ENCODE measurements at places on chromosomes 5 and 9. TPM values are rescaled to one million over a fixed set of nuclear protein-coding genes. Genes with fewer than 3 reads are reported as not detected.

DNA sequence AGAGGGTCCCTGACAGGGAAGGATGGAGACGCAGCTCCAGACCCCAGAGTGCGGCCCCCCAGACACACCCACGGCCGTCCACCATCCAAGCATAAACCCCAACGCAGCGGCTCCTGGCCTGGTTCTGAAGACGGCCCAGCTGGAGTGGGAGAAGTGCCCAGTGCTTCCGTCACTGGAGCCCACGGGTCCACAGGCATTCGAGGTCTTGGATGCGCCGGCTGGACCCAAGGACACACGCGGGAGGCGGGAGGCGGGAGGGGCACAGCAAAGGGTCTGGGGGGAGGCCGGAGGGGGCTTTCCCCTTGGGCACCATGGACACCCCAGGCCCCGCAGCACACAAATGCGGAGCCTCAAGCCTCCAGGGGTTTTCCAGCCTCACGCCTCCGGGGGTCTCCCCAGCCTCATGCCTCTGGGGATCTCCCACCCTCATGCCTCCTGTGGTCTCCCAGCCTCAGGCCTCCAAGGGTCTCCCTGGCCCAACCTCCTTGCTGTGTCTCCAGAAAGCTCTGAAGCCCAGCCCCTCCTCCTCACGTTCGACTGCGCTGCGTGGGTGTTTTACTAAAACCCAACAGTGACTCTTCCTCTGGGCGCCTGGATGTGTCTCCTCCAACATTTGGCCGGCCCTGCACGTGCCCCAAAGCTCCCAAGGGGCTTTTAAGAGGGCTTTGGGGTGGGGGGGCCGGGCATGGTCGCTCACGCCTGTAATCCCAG lies 15.2 kb downstream of the EXD3 start:
- DNase-seq = no peak

DNA sequence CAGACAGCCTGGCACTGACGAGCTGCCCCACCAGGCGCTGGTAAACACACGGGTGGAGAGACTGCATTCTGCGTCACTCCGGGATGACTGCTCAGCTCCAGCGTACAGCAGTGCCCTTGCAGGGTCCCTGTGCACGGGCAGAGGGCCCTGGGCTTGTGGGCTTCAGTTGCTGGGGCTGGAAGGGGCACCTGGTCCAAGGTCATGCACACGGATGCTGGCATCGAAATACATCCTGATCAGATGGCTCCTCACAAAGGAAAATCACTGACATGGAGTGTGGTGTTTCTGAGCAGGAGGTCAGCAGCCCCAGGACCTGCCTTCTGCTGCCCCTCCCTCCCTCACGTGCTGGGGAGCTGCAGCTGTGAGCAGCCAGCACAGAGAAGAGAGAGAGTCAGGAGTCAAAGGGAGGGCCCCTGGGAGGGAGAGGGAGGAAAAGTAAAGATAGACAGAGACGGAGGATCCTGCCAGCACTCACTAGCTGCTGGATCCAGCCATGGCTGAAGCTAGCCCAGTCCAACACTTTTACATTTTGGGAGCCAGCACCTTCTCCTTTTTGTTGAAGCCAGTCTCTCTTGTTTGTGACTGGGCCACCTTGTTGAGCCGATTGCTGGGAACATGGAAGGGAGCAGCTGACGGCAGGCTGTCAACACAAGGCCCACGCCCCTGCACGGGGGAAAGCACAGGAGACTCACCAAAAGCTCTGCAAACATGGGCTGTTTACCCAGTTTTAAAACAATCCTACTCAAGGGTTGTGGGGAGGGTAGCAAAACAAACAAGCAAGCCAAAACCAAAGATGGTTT lies 166.5 kb upstream of the PHYKPL start:
- peak; percentile 68 for DNase-seq

DNA sequence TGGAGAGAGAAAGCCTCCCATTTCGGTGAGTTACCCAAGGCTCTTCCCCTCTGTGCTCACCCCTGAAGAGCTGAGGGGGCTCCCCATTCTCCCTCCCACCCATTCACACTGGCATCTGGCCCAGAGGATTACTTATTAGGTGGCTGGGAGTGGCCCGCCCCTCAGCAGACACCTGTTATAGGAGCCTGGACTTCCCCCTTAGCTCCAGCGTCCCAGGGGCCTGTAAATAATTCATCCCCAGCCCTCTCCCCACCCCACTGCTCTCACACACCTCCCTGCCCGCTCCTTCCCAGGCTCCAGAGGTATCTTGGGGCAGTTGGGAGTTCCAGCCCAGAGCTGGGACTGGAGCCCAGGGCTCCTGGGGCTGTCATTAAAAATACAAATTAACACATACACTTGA lies 11.6 kb upstream of the SLC6A7 start:
- DNase-seq = no peak

GRCh38 chr9:107478805-107479204 lies 10.8 kb downstream of the KLF4 start:
- DNase-seq = no peak

GRCh38 chr5:116671211-116671736 lies 96.7 kb upstream of the SEMA6A start:
- no peak for DNase-seq

GRCh38 chr5:14167211-14167845 lies 24.2 kb downstream of the TRIO start:
- DNase-seq = no peak

GRCh38 chr5:44619875-44620610 lies 188.7 kb upstream of the MRPS30 start:
- no peak for DNase-seq

- no peak for DNase-seq
These were observed 13.0 kb upstream of the UBAC1 start for GRCh38 chr9:135974220-135974573.

GRCh38 chr9:76662476-76663281 lies 101.6 kb upstream of the PCA3 start:
- no peak for DNase-seq

GRCh38 chr9:84754881-84755280 lies 85.4 kb downstream of the NTRK2 start:
- DNase-seq = no peak

- DNase-seq = no peak
These were observed 96.0 kb upstream of the SLC12A2 start for GRCh38 chr5:127987354-127988145.

- no peak for DNase-seq
These were observed 581.5 kb downstream of the CCDC171 start for GRCh38 chr9:16134351-16134750.

DNA sequence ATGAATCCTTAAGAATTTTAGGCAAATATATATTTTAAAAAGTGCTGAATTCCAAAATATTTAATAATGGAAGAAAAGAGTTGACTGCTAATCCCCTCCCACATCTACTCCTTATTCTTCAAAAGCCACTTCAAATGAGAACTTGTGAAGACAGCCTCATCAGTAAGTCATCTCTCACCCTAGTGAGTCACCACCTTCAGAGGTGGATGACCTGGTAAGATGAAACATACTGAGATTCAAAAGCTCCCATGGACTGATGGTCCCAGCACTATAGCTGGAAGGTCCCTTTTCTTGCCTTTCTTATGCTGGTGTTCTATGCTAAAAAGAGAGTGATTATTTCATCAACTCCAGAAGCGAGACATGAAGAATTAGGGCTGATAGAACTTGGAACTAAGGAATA lies 37.8 kb upstream of the SPDL1 start:
- no peak for DNase-seq

- DNase-seq = no peak
These were observed 110.5 kb downstream of the EPB41L4A start for GRCh38 chr5:112308608-112309007.

Gene STK32A
- polyA plus RNA-seq = 0.20 TPM

Gene GABRA6
- 0.10 TPM for polyA plus RNA-seq

Gene ZDHHC21
- polyA plus RNA-seq = 4.3 TPM

Measured in SK-N-SH (cell line).